ENCODE measurements at places on chromosomes 12 and 14.

- DNase-seq = no peak
These were observed 55.1 kb upstream of the E2F7 start for GRCh38 chr12:77120156-77121085.

- DNase-seq = peak; percentile 92
These were observed 6.3 kb downstream of the DHH start for GRCh38 chr12:49088150-49088931.

DNA sequence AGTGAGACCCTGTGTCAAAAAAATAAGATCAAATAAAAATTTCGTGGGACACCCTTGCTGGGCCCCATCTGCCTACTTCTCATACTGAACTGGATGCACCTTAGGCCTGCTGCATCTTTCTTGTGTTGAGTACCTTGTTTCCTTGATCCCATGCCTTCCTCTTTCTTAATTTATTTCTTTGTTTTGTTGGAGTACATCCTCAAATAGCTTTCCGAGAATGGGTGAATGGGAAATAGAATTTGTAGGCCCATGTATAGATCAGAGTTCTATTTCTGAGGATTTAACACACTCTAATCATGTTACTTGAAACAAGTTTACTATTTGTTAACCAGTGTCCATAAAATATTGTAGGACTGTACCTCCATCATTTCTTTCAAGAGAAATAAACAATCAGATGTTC is 23.6 kb downstream of the KCNMB4 start:
- DNase-seq = no peak

GRCh38 chr12:49984476-49985359 is 12.0 kb downstream of the AQP6 start:
- DNase-seq = no peak

DNA sequence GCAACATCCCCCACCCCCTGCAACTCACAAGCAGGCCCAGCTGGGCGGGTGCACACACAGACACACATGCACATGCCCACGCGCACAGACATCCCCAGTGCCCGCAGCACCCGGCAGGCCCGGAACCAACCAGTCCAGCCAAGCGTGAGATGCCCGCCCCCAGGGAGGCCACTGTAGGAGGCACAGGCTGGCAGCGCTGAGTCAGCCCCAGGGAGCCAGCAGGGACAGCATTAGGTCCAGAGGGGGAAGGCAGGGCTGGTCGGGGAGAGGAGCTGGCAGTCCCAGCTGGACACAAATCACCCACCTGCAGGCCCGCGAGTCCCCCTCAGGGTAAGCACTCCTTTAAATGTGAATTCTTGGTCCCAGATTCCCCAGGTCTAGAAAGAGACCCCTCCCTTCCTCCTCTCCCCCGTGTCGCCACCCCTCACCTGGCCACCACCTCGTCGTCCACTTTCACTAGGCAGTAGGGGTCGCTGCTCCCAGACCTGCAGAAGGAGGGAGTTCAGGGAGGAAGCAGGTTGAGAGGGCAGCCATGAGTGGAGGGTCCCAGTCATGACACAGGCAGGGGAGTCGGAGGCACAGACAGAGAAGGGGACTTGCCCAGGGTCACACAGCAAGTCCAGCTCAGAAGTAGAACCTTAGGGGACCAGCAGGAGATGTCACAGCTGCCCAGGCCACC is 5.0 kb downstream of the RASAL1 start:
- no peak for DNase-seq

DNA sequence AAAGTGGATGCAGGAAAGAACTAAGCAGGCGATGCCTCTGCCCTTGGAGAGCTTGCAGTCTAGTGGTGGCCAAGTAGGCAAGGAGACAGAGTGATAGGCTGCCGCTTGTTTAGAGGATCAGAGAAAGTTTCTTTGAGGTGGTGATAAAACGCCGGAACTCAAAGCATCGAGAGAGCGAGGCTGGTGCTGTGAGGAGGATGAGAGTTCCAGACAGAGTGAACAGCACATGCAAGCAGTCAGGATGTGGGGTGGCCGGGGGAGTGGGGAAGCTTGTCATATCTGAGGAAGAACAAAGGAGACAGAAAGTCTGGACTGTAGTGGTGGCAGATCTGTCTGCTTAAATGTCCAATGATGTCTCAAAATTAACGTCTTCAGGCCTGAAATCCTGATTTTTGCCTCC is 319.7 kb downstream of the SNAPC1 start:
- no peak for DNase-seq

DNA sequence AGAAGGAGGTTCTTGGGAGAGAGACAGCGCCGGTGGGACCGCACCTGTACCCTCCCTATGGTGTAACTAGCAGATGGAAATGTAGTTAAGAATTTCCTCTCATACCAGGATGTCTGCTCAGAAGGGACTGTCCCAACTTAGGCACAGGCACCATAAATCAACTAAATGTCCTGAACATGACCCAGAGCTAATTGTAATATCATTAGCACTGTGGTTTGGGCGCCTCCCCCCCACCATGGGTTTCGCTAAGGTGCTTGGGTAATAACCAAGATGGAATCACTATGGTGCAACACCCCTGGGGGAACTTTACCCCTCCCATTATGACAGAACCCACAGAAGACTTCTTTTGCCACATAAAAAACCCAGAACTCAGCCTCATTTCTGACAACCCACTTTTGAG is 15.9 kb downstream of the ZNF641 start:
- no peak for DNase-seq

Data from HT-29 (cell line).